Activated naive CD4-positive, alpha-beta T cell treated with anti-CD3 and anti-CD28 coated beads for 36 hours (primary cell): ENCODE measurements at places on chromosomes 12 and 14. TPM values are rescaled to one million over a fixed set of nuclear protein-coding genes. Genes with fewer than 3 reads are reported as not detected.

GRCh38 chr12:93176165-93176564 is 201.6 kb upstream of the NUDT4 start:
- no peak for DNase-seq
- peaks cover 2% of the 10 kb centered on the region for H3K4me1 ChIP-seq
- no peak overlapping the region for H3K4me3 ChIP-seq
- no peaks in the 10 kb centered on the region for H3K36me3 ChIP-seq
- no peak overlapping the region for H3K27ac ChIP-seq

- H3K4me1 ChIP-seq: no peaks in the 10 kb centered on the region
- H3K27me3 ChIP-seq: peaks cover 57% of the 10 kb centered on the region
- no peak overlapping the region for H3K27ac ChIP-seq
- no peaks in the 10 kb centered on the region for H3K36me3 ChIP-seq
- DNase-seq: peak; percentile 81
Observed at GRCh38 chr12:130031571-130032189, 127.9 kb upstream of the TMEM132D start.

HPD gene
- not detected for total RNA-seq

MYF5 gene
- total RNA-seq: not detected
